ENCODE measurements at places on chromosomes 3 and 15.
A peak's percentile ranks its signal among the peaks of the same experiment; 100 is the strongest.

DNA sequence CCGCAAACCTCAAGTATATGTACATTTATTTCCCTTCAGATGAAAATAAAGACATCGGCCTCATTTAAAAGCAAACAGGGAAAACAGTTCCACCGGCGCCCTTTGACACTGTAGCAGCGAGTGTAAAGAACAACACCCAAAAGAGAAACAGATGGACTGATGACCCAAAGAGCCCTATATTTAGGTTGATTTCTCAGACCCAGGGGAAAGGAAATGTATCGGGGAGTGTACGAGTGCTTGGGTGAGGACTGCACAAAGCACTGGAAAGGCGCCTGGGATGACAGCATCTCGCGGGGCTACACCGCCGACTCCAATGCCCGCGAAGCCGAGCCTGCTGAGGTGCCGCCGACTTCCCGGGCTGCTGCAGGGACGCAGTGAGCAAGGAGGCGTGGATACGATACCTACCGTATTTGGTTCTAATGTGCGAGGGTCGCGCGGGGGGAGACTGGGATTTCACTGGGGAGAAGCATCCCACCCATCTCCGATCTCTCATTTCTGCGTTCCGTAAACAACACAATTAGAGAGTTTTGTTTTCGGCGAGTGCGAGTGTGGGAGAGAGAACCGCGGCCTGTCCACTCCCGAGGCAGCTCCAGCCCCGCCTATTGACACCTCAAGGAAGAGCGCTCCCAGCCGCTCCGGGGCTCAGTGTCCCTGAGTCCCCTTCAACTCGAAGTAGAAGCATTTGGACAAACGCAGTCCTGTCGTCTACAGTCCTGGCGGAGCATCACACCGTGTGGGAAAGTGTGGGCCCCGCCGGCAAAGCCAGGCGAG, 2.0 kb downstream of the MECOM start:
- peaks cover 50% of the 10 kb centered on the region for H3K4me1 ChIP-seq
- no peaks in the 10 kb centered on the region for H3K36me3 ChIP-seq
- peak overlapping the region; percentile 61 for H3K4me3 ChIP-seq
- peaks cover 100% of the 10 kb centered on the region for H3K27me3 ChIP-seq
- peak; percentile 77 for DNase-seq

DNA sequence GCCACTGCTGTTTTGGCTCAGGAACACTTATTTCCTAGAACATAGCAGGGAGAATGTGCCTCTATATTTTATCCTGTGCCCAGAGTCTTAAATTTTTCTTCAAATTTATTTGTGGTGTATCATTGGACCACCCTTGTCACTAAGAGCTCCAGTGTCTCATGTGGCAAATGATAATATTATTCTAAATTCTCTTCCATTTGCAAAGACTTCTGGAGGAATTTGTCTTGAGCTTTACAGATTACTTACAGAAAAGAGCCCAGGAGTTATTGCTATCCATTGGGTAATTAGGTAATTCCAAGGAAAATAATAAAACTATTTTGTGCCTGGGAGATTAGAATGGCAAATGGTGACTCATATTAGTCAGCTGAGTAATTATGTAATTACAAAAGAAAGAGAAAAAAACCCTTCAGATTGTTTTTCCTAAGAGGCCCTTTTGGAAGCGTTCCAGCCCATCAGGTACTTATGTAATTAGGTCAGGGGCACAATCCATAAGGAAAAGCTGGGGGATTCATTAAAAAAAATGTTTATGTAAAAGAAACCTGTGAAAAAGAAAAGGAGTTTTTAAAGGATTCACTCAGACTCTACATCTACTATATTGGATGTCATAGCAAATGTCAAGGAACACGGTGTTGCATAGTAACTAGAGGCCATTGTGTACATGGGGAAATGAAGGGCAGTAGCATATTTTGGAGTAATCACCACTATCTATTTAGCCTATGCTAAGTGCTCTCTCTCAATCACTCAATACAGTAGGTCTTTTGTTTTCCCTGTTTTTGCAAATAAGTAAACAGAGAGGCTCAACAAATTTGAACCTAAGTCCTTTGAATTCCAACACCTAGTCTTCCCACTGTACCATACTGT, 380.9 kb upstream of the RARB start:
- no peaks in the 10 kb centered on the region for H3K36me3 ChIP-seq
- no peaks in the 10 kb centered on the region for H3K4me1 ChIP-seq
- no peaks in the 10 kb centered on the region for H3K27me3 ChIP-seq
- H3K27ac ChIP-seq = no peak overlapping the region
- H3K4me3 ChIP-seq = no peak overlapping the region

- no peak overlapping the region for H3K27ac ChIP-seq
- DNase-seq = no peak
- H3K4me1 ChIP-seq = no peaks in the 10 kb centered on the region
- H3K4me3 ChIP-seq = no peak overlapping the region
These were observed 231.3 kb upstream of the KCNMB2 start for GRCh38 chr3:178304758-178305467.

DNA sequence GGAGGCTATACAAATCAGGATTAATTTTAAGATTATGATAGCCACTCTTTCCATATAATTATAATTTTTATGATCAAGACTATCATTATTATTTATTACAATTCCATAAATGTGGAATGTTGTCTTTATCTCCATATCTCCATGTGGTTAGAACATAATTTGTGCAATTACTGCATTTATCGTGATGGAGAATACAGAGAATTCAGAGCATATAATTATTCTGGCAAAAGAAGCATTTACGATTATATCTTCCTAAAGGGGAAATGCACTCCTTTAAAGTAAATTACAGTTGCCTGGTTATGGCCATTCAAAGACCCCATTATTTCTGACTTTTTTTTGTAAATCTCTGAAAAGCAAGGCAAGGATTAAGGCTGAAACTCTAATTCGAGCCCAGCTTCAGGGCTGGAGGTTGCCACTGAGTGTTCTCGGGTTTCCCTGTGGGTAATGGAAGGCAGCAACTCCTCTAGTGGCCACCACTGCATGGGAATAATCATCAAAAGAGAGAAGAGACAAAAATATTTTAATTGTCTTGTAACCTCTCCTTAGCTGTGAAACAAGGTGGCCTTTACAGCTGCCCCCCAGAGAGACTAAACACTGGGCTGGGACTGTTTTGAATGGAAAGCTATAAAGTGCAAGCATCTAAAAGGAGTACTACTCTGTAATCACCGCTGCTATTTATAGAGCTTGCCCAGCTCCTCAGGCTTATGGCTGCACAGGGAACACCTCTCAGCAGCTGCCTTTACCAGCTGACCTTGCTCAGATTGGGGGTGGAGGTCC, 59.8 kb upstream of the PRTG start:
- no peak overlapping the region for H3K4me3 ChIP-seq
- no peaks in the 10 kb centered on the region for H3K4me1 ChIP-seq
- H3K27ac ChIP-seq = no peak overlapping the region
- DNase-seq = no peak
- no peaks in the 10 kb centered on the region for H3K27me3 ChIP-seq

- H3K4me3 ChIP-seq = no peak overlapping the region
- no peaks in the 10 kb centered on the region for H3K36me3 ChIP-seq
- H3K4me1 ChIP-seq = no peaks in the 10 kb centered on the region
- H3K27ac ChIP-seq = no peak overlapping the region
- H3K27me3 ChIP-seq = no peaks in the 10 kb centered on the region
These were observed 164.1 kb upstream of the SLC2A2 start for GRCh38 chr3:171190668-171191067.

DNA sequence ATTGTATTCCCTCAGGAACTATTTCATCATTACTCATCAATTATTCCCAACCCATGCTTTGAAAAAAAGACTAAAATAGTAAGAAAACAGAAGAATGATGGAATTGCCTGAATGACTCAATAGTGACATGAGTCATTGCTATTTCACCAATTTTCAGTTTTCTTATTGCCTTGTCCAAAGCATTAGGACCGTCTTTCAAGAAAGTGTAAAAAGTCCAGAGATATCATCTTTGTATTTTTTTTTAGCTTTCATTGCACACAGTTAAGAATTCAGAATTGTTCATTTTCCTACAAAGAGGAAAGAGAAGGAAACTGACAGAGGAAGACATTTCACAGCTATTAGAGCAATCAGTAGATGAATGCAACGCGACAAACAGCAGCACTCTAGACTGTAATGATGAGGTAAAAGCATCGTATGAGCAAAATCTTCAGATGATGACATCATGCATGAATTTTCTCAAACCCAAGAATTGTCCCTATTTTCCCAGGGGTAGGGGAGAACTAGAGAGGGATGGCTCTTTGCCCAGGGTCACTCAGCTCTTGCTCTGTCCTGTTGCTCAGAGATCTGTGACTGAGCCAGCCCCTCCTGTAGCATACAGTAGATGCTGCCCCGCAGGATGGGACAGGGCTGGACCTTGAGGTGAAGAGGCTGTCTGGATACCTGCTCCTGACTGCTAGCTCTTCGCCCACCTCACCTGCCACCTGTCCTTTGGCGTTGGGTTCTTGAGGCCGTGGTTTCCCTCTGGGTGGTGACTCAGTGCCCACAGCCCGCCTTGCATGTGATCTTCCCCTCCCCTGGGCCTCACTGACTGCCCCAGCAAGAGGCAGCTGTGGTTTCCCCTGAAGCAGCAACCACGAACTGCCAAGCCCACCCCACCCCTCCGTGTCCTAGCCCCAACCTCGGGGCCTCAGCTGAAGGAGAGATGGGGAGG, 84.8 kb downstream of the PPCDC start:
- no peak overlapping the region for H3K4me3 ChIP-seq
- no peaks in the 10 kb centered on the region for H3K36me3 ChIP-seq
- peak overlapping the region; percentile 88 for H3K27ac ChIP-seq
- DNase-seq = no peak
- no peaks in the 10 kb centered on the region for H3K27me3 ChIP-seq
